ENCODE measurements at places on chromosomes 16 and 17.
A peak's percentile ranks its signal among the peaks of the same experiment; 100 is the strongest.

DNA sequence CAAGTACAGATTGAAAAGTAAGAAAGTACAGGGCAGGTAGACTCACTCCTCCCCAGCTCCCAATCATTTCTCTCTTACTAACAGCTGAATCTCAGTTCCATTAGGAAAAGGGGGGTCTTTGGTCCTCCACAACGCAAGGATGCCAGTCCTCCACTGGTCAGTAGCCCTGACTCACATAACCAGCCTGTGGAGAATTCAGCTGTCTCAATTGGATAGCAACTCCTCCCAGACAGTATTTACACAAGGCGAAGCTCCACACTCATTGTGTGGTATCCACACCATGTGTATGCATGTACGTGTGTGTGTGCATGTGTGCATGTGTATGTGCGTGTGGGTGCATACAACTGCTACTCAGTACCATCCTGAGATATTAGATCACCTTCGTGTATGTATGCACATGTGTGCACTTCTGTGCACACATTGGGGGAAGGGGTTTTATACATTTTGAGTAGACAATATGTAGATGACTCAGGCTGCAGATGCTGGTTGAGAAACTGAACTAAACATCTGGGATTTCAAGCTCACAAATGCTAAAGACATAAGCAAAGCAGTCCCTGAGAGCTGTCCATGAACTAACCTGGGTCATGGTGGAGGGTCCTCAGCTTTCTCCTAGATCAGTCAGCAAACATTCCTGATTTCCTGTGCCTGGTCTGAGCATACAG lies 240.1 kb downstream of the SLC39A11 start:
- no peak for DNase-seq

GRCh38 chr17:50274142-50274896 lies at the start of gene TMEM92:
Gene TMEM92 (plus strand): TSS chr17:50274466. CDS start chr17:50274502, 36 bp downstream.
- DNase-seq, result no peak

DNA sequence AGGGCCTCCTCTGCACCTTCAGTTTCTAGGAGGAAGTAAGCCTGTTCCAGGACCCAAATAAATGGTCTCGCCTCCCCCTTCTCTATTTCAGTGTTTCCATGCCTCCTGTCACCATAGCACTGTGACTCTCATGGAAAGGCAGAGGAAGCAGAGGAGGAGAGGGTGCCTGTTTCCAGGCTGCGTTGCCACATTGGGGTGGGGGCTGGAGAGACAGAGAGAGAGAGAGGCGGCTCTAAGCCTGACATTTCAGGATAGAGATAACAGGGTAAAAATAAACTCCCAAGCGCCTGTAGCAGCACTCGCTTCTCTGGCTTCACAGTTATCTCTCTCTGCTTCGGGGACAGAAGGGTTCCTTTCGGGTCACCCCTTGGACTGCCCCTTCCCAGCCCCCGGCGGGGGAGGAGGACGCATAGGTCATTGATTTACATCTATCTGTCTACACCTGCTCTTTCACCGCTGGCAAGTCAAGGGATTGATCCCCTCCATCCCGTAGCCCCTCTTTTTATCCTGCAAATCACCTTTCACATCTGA lies 71.2 kb upstream of the MRTFB start:
- no peak for DNase-seq

- DNase-seq, result no peak
These were observed 108.8 kb downstream of the ELAC2 start for GRCh38 chr17:12909046-12909445.

DNA sequence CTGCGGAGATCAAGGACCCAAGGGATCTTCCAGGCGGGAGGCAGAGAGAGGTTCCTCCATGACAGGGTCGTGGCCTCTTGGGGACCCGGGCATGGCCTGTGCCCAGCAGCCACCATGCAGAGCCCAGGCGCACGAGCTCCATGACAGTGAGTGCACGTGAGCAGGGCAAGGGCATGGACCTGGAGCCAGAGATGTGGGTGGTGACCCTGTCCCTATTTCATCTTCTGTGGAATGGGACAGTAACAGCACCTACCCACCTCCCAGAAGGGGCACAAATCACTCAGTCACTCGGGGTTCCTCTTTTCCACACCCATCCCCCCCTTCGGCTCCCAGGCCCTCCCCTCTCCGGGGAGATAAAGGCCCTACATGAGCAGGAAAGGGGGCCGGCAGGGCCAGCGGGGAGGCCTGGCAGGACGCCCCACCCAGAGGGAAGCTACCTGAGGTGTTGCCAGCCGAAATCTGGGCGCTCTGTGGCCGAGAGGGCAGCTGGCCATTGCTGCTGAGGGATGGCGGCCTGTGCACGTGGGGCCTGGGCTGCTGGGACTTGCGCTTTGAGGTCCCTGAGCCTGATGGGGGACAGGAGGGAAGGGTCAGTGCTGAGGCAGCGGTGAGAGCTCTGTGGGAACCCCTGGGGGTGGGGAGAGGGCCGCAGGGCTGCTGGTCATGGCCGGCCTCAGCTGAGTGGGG lies 10.4 kb downstream of the UBALD2 start:
- DNase-seq, result no peak

DNA sequence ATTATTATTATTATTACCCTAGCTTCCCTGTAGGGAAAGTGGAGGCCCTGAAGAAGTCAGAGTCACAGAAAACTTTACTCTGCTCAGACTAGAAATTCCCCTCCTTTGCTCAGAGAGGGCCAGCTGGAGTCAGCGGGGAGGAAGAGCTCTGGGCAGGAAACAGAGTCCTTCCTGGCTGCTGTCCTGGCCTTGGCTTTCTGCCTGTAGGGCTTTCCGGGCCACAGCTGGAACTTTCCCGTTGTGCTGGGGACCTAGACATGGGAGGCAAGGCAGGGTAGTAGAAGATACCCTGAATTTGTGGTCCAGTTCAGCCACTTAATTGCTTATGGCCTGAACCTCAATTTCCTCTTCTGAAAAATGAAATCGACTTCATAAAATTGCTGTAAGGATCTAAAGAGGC lies 14.0 kb upstream of the CCL2 start:
- no peak for DNase-seq

- DNase-seq, result peak; percentile 81
These were observed 35.1 kb upstream of the CDRT4 start for GRCh38 chr17:15502369-15503112.

Measured in activated CD4-positive, alpha-beta T cell treated with anti-CD3 and anti-CD28 coated beads, Interleukin-10, Interleukin-2, amounts not matched to agents 100 ng/mL and 50 ng/mL, durations not matched to agents 16 hours and 8 hours (primary cell).